Left kidney (tissue), 8 donors: ENCODE measurements at places on chromosomes 16 and 17.

DNA sequence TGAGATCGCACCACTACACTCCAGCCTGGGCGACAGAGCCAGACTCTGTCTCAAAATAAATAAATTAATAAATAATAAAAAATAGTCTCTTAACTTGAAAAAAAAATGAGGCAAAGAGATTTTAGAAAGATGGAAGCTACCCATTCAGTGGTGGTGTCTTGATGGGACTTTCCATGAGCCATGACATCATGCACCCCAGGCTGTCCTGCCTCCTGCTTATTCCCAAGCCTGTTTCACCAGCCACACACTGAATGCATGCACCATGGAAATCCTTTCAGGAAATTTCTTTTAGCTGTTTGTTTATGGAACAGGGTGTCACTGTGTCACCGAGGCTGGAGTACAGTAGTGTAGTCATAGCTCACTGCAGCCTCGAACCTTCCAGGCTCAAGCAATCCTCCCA is 8.9 kb upstream of the DLX3 start:
- DNase-seq, result no peak

DNA sequence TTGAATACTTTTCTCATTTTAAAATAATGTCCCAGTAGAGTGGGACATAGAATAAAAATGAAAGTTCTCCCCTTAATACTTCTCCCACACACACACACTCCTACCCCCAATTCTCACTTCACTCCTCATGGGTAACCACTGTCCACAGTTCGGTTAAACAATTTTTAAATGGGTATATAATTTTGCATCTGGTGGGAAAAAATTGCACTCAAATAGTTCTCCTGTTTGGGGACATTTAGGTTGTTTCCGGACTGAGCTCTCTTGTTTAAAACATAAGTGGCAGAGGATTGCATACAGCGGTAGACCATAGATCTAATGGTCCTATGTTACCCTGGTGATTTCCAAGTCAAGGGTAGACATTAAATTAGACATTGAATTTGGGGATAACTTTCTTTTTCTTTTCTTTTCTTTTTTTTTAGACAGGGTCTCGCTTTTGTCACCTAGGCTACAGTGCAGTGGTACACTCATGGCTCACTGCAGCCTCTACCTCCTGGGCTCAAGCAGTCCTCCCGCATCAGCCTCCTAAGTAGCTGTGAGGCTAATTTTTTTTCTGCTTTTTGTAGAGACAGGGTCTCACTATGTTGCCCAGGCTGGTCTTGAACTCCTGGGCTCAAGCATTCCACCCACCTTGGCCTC is 138.3 kb downstream of the SOCS1 start:
- no peak for DNase-seq

- no peak for DNase-seq
These were observed 29.9 kb downstream of the SOX8 start for GRCh38 chr16:1011316-1012082.

DNA sequence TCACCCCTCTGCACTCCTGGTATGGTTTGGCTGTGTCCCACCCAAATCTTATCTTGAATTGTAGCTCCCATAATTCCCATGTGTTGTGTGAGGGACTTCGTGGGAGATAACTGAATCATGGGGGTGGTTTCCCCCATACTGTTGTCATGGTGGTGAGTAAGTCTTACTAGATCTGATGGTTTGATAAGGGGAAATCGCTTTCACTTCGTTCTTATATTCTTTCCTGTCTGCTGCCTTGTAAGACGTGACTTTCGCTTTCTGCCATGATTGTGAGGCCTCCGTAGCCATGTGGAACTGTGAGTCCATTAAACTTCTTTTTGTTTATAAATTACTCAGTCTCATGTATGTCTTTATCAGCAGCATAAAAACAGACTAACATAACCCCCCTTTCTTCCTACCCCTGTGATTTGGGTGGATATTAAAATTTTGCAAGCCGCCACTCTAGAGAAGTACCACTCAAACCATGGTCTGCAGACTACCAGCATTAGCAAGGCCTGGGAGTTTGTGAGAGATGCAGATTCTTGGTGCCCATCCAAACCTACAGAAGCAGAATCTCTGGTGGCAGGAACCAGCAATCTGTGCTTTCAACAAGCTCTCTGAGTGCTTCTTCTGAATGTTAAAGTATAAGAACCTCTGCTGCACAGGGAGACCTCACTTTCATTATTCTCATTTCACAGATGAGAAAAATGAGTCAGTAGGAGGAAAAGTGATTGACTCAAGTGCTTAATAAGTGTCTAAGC is 999.5 kb upstream of the EEF2KMT start:
- DNase-seq, result no peak

- no peak for DNase-seq
These were observed 190.3 kb downstream of the KIF2B start for GRCh38 chr17:54013072-54013471.

DNA sequence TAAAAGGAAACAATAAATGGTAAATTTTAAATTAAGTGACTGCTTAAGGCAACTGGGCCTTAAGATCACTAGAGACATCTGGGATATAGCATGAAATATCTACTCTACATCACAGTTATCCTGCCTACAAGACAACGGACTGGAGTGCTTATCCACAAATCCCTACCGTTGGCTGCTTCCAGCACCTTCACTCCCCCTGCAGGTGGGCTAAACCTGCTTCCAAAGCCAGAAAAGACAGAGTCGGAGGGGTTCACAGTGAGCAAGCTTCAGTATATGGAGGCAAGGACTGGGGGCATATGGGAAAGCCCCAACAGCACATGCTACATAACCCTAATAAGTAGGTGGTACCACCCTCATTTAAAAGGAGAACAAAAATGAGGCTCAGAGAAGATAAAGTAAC is 45.3 kb downstream of the GRIN2A start:
- DNase-seq, result no peak
